Suprapubic skin (tissue), 4 donors: ENCODE measurements at places on chromosomes 6 and 20. TPM values are rescaled to one million over a fixed set of nuclear protein-coding genes. Genes with fewer than 3 reads are reported as not detected.
A peak's percentile ranks its signal among the peaks of the same experiment; 100 is the strongest.

DNA sequence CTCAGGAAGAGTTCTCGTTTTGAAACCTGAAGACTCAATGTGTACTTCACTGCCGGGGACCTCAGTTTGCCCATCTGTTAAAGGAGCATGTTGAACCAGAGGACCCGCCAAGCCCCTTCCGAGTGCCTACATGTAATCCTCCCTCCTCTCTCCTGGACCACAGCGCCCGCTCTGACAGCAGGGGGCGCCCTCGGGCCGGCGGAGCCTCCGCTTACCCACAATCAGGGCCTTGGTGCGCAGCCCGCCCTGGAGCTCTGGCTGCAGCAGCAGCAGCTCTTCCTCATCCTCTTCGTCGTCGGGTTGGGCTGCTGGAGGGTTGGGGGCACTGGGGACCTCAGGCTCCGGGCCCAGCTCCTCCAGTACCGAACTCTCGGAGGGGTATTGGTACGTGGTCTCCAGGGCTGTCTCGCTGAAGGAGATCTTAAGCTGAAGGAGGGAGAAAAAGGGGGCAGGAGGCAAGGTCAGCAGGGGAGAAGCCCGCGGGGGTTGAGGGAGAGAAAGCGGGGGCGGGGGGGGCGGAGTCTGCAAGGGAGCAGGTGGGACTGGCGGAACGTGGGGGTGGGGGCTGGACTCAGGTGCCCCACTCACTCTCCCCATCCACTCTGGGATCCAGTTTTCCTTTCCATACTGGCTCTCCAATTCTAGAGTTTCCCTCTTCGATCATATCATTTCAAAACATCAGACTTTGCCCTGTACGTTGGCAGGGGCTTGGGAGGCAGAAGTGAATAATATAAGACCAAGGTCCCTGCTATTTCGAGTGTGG, 6.3 kb upstream of the DHX16 start:
- peaks cover 53% of the 10 kb centered on the region for H3K4me1 ChIP-seq
- H3K4me3 ChIP-seq: peak overlapping the region; percentile 68
- DNase-seq: peak; percentile 91
- H3K27ac ChIP-seq: no peak overlapping the region
- H3K27me3 ChIP-seq: no peaks in the 10 kb centered on the region

The CLDN20 gene
- not detected for total RNA-seq

The GOPC gene
- total RNA-seq: 21.9 TPM

DNA sequence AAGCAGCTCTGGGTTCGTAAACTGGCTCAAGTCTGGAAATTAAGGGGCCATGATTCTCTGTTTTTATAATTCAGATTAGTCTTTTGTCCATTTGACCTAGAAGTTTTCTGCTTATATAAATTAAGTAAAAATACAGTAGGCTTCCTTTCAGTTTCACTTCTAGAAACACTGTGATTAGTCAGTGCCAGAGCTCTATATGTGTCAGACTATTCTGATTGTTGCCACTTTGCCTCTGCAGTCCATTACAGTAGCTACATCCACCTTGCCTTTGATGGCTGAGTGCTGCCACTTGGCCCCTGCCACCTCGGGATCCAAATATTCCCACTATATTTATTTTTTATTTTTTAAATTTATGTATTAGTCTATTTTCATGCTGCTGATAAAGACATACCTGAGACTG, 7.9 kb downstream of the ZC2HC1B start:
- H3K27ac ChIP-seq: no peak overlapping the region
- H3K4me1 ChIP-seq: no peaks in the 10 kb centered on the region
- H3K27me3 ChIP-seq: no peaks in the 10 kb centered on the region
- H3K4me3 ChIP-seq: no peak overlapping the region
- DNase-seq: no peak

The FOXF2 gene
- total RNA-seq: 3.0 TPM

GRCh38 chr6:33974471-33974870, 170.7 kb upstream of the MLN start:
- no peaks in the 10 kb centered on the region for H3K4me1 ChIP-seq
- H3K27ac ChIP-seq: no peak overlapping the region
- peak; percentile 34 for DNase-seq
- no peaks in the 10 kb centered on the region for H3K36me3 ChIP-seq

GRCh38 chr20:36243726-36244125, 7.4 kb downstream of the AAR2 start:
- no peak overlapping the region for H3K27ac ChIP-seq
- DNase-seq: no peak
- peaks cover 86% of the 10 kb centered on the region for H3K36me3 ChIP-seq
- no peaks in the 10 kb centered on the region for H3K27me3 ChIP-seq

The CPXM1 gene
- 5.1 TPM for total RNA-seq

- no peaks in the 10 kb centered on the region for H3K36me3 ChIP-seq
- no peaks in the 10 kb centered on the region for H3K4me1 ChIP-seq
- H3K27ac ChIP-seq: no peak overlapping the region
- H3K4me3 ChIP-seq: no peak overlapping the region
- DNase-seq: no peak
- H3K27me3 ChIP-seq: no peaks in the 10 kb centered on the region
Observed at GRCh38 chr20:61030130-61030529, 221.9 kb upstream of the CDH4 start.

The C6orf47 gene
- 31.6 TPM for total RNA-seq

DNA sequence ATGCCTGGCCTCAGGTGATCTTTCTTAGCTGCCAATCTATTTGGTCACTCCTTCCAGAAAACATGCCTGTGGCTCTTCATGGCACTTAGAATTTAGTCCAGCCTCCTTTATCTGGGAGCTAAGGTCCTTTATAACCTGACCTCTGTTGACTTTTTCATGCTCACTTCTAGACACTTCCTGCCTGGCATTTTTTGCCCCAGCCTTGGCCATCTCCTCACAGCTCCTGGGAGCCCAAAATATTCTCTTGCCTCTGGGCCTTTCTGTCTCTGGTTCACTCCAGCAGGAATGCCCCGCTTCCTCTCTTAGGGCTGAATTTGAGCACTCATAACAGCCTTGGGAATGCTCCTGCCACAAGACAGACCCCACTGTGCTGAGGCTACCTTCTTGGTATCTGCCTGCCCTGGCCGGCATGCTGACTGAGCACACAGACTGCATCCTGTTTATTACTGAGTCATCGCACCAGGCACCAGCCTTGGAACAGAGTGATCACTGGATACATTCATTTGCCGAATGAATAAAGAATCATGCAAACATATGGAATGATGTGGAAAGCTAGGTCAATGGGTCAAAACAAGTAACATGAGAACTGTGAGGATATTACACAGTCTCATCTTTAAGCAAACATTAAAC, 5.8 kb upstream of the EEF1E1 start:
- no peaks in the 10 kb centered on the region for H3K4me1 ChIP-seq
- DNase-seq: no peak
- H3K4me3 ChIP-seq: no peak overlapping the region
- H3K27me3 ChIP-seq: peaks cover 23% of the 10 kb centered on the region
- no peak overlapping the region for H3K27ac ChIP-seq

DNA sequence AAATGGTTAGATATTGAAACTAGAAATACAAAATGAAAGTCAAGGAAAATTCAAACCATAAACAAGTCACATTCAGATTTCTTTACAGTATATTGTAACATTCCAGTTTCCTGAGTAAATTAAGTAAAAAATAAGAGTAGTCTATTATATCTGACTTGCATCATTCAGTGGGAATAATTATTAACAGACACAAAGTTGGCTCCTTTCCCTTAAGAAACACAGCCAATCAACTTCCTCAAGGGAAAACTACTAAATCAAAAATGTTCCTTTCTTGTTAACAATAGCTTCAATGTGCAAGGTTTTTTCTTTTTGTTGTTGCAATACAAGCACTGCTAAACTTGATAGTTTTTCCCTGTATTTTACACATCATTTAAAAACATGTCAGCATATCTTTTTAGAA, 33.2 kb downstream of the DNAAF9 start:
- H3K27me3 ChIP-seq: no peaks in the 10 kb centered on the region
- H3K4me1 ChIP-seq: peaks cover 15% of the 10 kb centered on the region
- peaks cover 58% of the 10 kb centered on the region for H3K36me3 ChIP-seq

The DDX43 gene
- 3.1 TPM for total RNA-seq

- H3K4me3 ChIP-seq: peak overlapping the region; percentile 67
- no peaks in the 10 kb centered on the region for H3K36me3 ChIP-seq
- no peak for DNase-seq
- peaks cover 43% of the 10 kb centered on the region for H3K4me1 ChIP-seq
- no peak overlapping the region for H3K27ac ChIP-seq
Observed at GRCh38 chr6:127516662-127517273, 2.4 kb downstream of the MTCL3 start.

DNA sequence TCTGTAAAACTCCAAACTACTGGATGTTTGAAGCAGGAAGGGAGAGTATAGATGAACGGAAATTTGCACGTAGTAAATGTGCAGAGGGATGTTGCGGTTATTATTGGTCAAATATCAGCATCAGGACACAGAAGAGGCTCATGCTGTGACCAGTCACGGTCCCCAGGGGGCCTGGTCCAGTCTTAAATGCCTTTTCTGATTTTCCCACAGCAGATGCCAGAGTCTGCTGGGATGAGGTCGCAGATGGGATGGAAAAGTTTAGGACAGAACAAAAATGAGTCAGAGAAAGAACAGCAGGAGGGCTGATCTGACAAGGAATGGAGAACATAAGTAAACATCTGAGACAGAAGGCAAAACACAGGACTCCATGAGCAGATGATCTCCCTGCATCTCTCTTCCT, 11.7 kb upstream of the SIRPG start:
- no peak for DNase-seq
- H3K4me1 ChIP-seq: no peaks in the 10 kb centered on the region
- H3K4me3 ChIP-seq: no peak overlapping the region
- no peaks in the 10 kb centered on the region for H3K36me3 ChIP-seq
- no peak overlapping the region for H3K27ac ChIP-seq
- peaks cover 5% of the 10 kb centered on the region for H3K27me3 ChIP-seq

- DNase-seq: no peak
- no peak overlapping the region for H3K27ac ChIP-seq
- H3K36me3 ChIP-seq: no peaks in the 10 kb centered on the region
- no peak overlapping the region for H3K4me3 ChIP-seq
- no peaks in the 10 kb centered on the region for H3K27me3 ChIP-seq
- H3K4me1 ChIP-seq: no peaks in the 10 kb centered on the region
Observed at GRCh38 chr6:70844301-70844700, 112.6 kb downstream of the B3GAT2 start.

The ECT2L gene
- total RNA-seq: 0.23 TPM

DNA sequence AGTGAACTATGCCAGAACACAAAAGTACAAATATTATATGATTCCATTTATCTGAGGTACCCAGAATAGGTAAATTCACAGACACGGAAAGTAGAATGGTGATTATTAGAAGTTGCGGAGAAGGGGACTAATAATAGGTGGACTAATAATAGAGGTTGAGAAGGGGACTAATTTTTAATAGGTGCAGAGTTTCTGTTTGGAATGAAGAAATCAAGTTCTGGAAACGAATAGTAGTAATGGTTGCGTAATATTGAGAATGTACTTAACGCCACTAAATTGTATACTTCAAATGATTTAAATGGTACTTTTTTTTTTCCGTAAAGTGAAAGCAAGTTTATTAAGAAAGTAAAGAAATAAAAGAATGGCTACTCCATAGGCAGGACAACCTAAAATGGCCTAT, 33.2 kb downstream of the B4GALT5 start:
- no peak overlapping the region for H3K27ac ChIP-seq
- peaks cover 55% of the 10 kb centered on the region for H3K4me1 ChIP-seq
- H3K4me3 ChIP-seq: no peak overlapping the region
- no peak for DNase-seq
- no peaks in the 10 kb centered on the region for H3K36me3 ChIP-seq

DNA sequence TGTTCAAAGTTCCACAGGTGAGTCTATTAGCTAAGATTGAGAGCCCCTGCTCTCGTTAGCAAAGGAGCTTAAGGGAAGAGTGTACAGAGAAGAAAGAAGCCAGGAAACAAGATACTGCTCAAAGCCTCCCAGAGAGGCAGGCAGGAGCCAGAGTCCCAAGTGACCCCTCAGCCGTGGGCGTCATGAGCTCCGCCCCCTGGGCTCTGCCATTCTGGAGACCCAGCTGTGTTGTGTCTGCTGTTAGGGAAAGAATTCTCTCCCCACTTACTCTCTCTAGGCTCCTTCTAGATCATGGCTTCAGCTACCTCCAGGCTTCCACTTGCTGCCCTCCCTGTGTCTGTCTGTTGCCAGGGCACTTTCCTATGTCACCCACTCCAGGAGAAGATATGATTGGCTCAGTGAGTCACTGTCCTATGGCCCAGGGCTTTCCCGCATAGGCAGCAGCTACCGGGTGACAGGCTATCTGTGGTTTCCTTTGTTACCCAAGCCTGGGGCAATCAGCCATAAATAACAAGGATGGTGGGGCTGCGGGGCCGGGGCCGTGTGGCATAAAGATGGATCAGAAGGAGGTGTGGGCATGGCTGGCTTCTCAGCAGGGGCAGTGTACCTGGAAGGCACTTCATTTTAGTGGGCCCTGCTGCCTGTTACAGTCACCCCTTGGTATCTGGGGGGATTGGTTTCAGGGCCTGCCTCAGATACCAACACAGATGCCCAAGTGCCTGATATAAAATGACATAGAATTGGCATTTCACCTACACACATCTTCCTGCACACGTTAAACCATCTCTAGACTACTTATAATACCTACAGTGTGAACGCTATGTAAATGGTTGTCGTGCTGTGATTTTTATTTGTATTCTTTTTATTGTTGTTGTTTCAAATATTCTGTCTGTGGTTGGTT, 118.9 kb downstream of the ARMC2 start:
- no peak overlapping the region for H3K27ac ChIP-seq
- H3K27me3 ChIP-seq: no peaks in the 10 kb centered on the region
- DNase-seq: no peak
- H3K4me1 ChIP-seq: peaks cover 5% of the 10 kb centered on the region
- H3K4me3 ChIP-seq: no peak overlapping the region
- H3K36me3 ChIP-seq: no peaks in the 10 kb centered on the region

- H3K27ac ChIP-seq: no peak overlapping the region
- DNase-seq: no peak
- no peaks in the 10 kb centered on the region for H3K36me3 ChIP-seq
- H3K4me3 ChIP-seq: no peak overlapping the region
- no peaks in the 10 kb centered on the region for H3K27me3 ChIP-seq
Observed at GRCh38 chr6:8831366-8832152, 396.2 kb upstream of the SLC35B3 start.

GRCh38 chr20:63782521-63782971, 43.0 kb downstream of the SLC2A4RG start:
- no peak for DNase-seq
- no peaks in the 10 kb centered on the region for H3K36me3 ChIP-seq
- H3K27me3 ChIP-seq: no peaks in the 10 kb centered on the region
- H3K4me1 ChIP-seq: no peaks in the 10 kb centered on the region
- no peak overlapping the region for H3K27ac ChIP-seq

The SLC22A7 gene
- total RNA-seq: not detected

The GTSF1L gene
- total RNA-seq: not detected

GRCh38 chr6:5695260-5696245, 311.2 kb downstream of the NRN1 start:
- H3K4me1 ChIP-seq: no peaks in the 10 kb centered on the region
- no peaks in the 10 kb centered on the region for H3K27me3 ChIP-seq
- no peaks in the 10 kb centered on the region for H3K36me3 ChIP-seq
- peak overlapping the region; percentile 15 for H3K27ac ChIP-seq
- DNase-seq: no peak

The ENPP1 gene
- total RNA-seq: 3.1 TPM

The SCGN gene
- not detected for total RNA-seq

GRCh38 chr20:18066421-18067333, 9.0 kb upstream of the OVOL2 start:
- peaks cover 4% of the 10 kb centered on the region for H3K27me3 ChIP-seq
- no peak overlapping the region for H3K4me3 ChIP-seq
- H3K4me1 ChIP-seq: no peaks in the 10 kb centered on the region
- H3K36me3 ChIP-seq: no peaks in the 10 kb centered on the region
- DNase-seq: no peak
- H3K27ac ChIP-seq: no peak overlapping the region

The ARMH2 gene
- total RNA-seq: not detected

- no peaks in the 10 kb centered on the region for H3K4me1 ChIP-seq
- no peak overlapping the region for H3K4me3 ChIP-seq
- H3K27me3 ChIP-seq: no peaks in the 10 kb centered on the region
- no peak for DNase-seq
- no peaks in the 10 kb centered on the region for H3K36me3 ChIP-seq
Observed at GRCh38 chr20:20446001-20446400, 78.1 kb downstream of the INSM1 start.
